Placental pericyte (primary cell): ENCODE measurements at places on chromosomes 5 and 9. TPM values are rescaled to one million over a fixed set of nuclear protein-coding genes. Genes with fewer than 3 reads are reported as not detected.

Gene UBAP1
- total RNA-seq = 32.9 and 39.0 TPM in 2 replicates

Gene PTGS1
- total RNA-seq = 4.6 and 39.2 TPM in 2 replicates

Gene BTNL3
- not detected in 2 replicates for total RNA-seq

Gene COQ4
- total RNA-seq = 43.1 and 57.8 TPM in 2 replicates

Gene AMBP
- total RNA-seq = not detected in 2 replicates

Gene TAF11L8
- not detected in 2 replicates for total RNA-seq

Gene ENC1
- 37.2 and 219 TPM in 2 replicates for total RNA-seq

Gene PCDHA6
- total RNA-seq = 0.14 and 0.44 TPM in 2 replicates

Gene GCNT4
- 1.1 and 1.3 TPM in 2 replicates for total RNA-seq

Gene SH3PXD2B
- total RNA-seq = 39.6 and 41.8 TPM in 2 replicates

Gene MYOT
- not detected in 2 replicates for total RNA-seq

Gene RNF183
- total RNA-seq = not detected in 2 replicates

Gene SLC9A3
- 1.5 and 2.0 TPM in 2 replicates for total RNA-seq

Gene CMBL
- total RNA-seq = 3.6 and 5.7 TPM in 2 replicates

Gene RLN2
- total RNA-seq = not detected in 2 replicates

Gene CFAP157
- total RNA-seq = not detected in 2 replicates

Gene CCDC171
- 1.3 and 5.0 TPM in 2 replicates for total RNA-seq

Gene IL3
- total RNA-seq = not detected in 2 replicates

Gene NRG2
- 0.22 and 1.0 TPM in 2 replicates for total RNA-seq

Gene DRD1
- 0.44 and 0.72 TPM in 2 replicates for total RNA-seq

Gene TIMD4
- not detected in 2 replicates for total RNA-seq

Gene HAVCR2
- 0.22 TPM in 1 of 2 replicates, not detected in the other for total RNA-seq

Gene CDH6
- 5.7 TPM in 1 of 2 replicates, not detected in the other for total RNA-seq
